Astrocyte (in vitro differentiated cells and primary cell): ENCODE measurements at places on chromosomes 2 and 18.

DNA sequence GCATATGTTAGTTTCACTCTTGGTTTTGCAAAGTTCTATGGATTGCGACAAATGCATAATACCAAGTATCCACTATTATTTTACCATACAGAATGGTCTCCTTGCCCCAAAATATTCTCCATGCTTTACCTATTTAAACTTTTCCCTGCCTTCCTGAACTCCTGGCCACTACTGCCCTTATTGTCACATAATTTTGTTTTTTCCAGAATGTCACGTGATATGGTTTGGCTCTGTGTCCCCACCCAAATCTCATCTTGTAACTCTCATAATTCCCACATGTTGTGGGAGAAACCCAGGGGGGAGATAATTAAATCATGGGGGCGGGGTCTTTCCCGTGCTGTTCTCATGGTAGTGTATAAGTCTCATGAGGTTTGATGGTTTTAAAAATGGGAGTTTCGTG is 760.0 kb downstream of the METTL4 start:
- no peak for DNase-seq

DNA sequence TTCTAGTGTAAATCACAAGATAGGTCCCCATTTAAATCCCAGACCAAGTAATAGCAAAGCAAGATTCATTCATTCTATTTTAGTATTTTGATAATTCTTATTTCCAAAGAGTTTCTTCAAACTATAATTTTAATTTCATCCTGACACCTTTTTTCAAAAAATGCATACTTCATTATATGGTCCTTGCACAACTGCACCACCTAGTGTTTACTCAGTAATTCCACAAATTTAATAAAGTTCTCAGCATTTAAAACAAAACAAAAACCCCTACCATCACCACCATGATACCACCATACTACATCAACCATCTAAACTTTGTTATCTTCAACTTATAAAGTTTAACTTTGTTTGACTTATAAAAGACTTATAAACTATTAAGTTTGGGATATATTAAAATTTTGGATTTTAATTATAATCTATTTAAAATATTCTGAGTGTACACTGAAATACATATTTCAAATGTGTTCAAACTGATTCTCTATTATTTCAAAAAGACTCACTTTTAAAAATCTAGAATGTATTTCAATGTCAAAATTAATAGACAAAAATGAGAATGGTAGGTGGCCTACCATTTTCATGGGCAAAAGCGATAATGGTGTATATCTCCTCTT is 44.2 kb downstream of the WDPCP start:
- no peak for DNase-seq

DNA sequence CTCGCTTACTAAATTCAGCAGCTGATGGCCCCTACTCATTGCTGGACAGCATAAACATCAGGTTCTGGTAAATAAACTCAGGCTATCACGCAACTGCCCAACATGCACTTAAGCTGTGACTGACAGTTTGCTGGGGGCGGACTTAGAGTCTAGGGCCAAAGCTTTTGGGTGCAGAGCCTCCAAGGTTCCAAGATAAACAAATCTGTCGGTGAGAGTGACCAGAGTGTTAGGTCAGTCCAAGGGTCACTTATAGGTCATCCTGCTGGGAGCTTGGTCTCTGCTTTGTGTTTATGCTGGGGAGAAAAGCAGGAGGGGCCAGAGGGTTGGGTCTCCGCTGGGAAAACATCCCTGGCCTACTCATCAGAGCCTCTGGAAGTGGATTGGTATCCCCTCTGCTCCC is 188.6 kb upstream of the GATA6 start:
- no peak for DNase-seq

DNA sequence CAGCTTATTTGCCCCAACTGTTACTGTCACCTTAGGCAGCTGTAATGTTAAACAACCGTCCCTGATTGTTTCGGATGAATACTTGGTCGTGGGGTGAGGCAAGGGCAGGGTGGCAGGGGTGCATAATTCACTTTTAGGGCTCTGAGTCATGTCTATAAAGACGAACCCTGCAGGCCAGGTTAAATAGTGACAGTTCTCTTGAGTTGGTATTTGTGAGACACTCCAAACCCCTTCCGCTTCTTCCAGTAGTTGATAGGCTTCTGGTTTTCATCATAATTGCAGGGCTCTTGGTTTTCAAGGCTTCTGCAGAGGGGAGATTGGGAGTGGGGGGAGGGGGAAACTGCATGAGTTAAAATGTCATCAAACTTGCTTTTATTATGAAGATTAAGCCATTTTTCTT is 97.2 kb upstream of the TSPYL6 start:
- no peak for DNase-seq

DNA sequence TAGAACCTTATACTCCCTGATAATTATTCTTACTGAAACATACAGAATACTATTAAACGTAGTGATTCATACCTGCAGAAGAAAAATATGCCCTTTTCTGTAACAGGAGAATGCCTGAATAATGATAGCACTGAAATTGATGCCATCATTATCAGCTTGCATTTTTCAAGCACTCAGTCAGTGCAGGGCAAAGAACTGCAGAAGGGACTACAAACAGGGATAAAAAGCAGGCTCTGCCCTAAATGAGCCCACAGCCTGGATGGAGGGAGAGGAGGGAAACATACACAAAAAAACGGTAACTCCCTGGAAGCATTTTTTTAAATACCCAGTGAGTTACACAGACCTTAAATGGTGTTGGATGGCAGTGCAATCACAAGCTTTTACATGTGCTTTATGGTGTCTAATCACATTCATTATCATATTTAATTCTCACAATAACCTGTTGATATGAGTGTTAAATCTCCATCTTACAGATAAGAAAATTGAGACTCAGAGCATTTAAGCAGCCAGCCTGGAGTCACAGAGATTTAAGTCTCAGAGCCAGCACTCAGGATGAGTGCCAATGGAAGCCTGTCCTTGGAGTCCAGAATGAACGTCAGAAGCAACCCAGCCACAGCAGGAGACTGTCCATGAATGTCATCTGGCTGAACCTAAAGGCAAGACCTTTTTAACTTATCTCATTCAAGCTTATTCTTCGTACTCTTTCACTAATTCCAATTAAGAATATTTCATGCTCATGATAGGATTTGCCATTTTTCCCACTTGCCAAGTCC is 139.3 kb upstream of the CTNNA2 start:
- no peak for DNase-seq
